Natural killer cell (primary cell): ENCODE measurements at places on chromosomes 2 and 18.

DNA sequence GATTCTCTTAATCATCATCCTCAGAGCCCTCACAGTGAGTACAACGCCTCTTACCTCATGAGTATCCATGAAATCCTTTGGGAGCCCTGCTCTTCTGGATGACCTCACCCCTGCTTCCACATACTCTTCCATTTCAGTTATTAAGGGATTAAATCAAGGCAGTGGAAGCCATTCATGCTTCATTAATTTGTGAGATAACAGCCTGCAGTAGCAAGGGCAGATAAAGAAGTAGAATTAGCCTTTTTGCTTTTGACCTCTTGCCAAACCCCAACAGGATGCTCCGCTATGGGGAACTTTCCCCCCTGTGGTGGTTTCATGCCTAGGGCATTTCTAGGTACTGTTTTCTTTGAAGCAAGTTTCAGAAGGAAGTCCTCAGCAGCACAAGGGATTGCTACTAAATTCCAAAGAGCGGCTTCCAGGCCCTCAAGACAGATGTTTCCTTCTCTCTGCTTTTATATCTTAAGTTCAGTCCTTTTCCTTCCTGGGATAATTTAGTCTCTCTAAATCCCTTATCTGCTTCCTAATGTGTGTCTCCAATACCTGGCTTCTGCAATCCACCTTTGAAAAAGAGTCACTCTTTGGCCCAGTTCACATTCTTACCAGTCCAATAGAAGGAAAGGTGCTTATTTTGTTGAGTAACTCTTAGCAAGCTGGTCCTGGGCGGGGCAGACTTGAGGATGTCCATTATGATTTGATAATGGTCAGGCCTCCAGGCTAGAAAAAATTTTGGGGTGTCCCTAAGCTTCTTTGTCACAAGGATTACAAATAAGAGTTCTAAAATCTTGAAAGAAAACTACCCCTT lies 76.9 kb downstream of the MYO1B start:
- peak; percentile 48 for DNase-seq

- DNase-seq: no peak
Observed at GRCh38 chr2:146386096-146386495, 1458.7 kb upstream of the ACVR2A start.

- no peak for DNase-seq
Observed at GRCh38 chr18:2089396-2089795, 481.9 kb downstream of the METTL4 start.

- DNase-seq: no peak
Observed at GRCh38 chr18:79384834-79385233, 10.9 kb upstream of the NFATC1 start.

- DNase-seq: no peak
Observed at GRCh38 chr2:76197842-76198448, 487.2 kb upstream of the GCFC2 start.
